ENCODE measurements at places on chromosomes 7 and 10. TPM values are rescaled to one million over a fixed set of nuclear protein-coding genes. Genes with fewer than 3 reads are reported as not detected.

- DNase-seq = no peak
Measured at GRCh38 chr10:792792-793100, 103.3 kb upstream of the DIP2C start.

DNA sequence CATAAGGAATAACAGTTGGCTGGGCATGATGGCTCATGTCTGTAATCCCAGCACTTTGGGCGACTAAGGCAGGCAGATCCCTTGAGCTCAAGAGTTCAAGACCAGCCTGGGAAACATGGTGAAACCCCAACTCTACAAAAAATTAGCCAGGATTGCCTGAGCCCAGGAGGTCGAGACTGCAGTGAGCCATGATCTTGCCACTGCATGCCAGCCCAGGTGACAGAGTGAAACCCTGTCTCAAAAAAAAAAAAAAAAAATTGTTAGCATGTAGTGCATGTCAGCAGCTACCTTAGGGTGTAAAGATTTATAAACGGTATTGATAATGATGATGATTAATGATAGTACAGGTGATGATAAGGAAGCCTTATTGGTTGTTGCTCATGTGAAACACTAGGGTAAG lies 331.2 kb upstream of the FZD1 start:
- DNase-seq = no peak

DNA sequence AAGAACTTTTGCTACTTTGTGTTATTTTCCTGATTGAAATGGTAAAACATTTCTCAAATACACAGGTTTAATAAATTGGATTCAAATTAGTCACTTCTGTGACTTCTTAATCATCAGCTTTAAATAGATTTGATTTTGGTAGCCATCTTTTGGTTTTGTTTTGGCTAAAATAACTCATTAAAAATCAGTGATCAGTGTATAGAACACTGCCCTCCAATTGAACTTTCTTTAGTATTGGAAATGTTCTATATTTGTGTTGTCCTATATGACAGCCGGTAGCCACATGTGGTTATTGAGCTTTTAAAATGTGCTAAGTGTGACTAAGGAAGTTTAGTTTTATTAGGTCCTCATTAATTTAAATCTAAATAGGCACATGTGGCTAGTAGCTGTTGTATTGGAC lies 50.4 kb downstream of the GLCCI1 start:
- DNase-seq = no peak

DNA sequence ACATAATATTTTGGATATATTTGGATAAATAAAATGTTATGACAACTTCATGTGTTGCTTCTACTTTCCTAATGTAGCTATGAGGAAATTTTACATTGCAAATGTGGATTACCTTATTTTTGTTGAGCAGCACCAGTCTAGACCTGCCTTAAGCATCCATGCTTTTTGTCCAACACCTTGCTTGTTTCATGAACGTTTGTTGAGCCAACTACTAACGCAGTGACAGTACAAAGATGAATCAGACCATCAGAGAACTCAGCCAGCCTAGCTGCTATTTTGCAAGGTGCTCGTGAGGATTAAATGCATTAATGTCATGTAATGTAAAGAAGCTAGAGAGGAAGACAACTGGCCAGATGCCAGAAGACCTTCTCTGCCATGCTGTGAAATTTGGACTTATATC lies 1.1 kb upstream of the ZC3HAV1L start:
- DNase-seq = no peak

DNA sequence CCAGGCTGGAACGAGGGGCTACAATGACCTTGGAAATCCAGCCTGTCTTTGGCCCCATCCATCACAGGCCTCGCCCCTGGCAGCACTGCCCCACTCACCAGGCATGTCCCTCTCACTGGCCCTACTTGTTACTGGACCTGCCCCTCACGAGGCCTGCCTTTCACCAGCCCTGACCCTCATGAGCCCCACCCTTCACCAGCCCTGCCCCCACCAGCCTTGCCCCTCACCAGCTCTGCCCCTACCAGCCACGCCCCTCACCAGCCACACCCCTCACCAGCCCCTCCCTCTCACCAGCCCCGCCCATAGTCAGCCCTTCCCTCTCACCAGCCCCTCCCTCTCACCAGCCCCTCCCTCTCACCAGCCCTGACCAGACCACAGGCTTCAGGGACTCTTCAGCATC lies 57.8 kb downstream of the COL26A1 start:
- DNase-seq = no peak

DNA sequence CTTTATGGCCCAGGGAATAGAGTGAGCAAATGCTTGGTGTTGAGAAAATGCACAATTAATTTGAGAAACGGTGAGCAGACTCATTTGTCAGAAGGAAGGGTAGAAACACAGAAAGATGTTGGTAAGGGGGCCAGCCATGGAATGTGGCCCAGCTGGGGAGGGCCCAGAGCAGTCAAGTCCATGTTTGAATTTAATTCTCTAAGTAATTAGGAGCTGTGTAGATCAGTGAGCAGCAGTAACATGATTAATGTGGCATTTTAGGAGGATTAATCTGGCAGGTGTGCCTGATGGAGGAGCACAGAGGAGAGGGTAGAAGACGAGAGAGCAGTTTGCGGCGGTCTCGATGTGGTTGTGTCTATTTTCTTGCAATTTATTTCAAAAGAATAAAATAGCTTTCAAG lies 218.7 kb downstream of the FRMD4A start:
- no peak for DNase-seq

DNA sequence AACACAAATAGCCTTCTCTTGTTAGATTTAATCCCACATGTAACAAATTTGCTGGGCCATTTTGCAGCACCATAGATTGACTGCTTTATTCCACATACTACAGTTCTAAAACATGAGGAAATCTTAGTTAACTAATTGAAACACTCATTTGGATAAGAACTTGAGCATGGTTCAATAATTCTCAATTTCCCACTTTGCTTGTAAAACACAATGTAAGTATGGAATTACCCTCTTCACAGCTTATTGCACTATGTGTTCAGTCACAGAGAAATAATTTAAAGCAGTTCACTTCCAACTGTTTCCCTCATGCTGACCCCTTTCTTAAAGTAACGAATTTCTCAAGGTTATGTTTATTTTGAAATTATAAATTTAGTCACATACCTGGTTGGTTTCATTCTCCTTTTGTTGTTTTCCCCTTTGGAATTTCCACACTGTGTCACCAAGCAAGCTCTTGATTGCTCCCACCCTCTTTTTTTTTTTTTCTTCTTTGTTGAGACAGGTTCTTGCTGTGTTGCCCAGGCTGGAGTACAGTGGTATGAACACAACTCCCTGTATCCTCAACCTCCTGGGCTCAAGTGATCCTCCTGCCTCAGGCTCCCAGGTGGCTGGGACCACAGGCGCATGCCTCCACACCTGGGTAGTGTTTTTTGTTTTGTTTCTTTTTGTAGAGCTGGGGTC lies 425.4 kb downstream of the EXOC4 start:
- DNase-seq = no peak

DNA sequence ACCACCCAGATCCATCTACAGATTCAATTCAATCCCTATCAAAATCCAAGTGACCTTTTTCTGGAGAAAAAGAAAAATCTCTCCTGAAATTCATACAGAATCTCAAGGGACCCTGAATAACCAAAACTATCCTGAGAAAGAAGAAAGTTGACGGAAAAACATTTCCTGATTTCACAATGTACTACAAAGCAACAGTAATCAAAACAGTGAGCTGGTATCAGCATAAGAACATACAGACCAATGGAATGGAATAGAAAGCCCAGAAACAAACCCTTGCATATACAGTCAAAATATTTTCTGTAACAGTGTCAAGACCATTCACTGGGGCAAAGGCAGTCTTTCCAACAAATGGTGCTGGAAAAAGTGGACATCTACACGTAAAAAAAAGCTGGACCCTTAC lies 89.9 kb downstream of the JMJD1C start:
- DNase-seq = no peak

DNA sequence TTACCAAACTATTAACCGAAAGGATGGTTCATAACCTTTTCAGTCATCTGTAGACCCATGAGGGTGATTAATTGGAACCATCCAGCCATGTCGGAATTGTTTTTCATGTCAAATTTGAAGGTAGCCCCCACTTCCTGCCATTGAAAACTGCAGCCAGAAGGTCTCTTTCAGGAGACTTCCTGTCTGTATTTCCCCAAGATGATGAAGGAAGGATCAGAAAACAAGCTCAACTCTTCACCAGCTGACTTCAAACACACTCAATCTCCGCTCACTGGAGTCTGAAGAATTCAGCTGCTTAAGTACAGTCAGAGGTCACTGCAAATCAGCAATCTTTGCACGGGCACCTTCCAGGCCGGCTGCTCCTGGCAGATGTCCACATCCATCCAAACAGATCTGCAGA lies 291.7 kb upstream of the NPVF start:
- no peak for DNase-seq

GRCh38 chr7:7369134-7369533 lies 166.5 kb downstream of the COL28A1 start:
- DNase-seq = no peak

GRCh38 chr7:148696787-148697186 lies 1.9 kb upstream of the CUL1 start:
- no peak for DNase-seq

DNA sequence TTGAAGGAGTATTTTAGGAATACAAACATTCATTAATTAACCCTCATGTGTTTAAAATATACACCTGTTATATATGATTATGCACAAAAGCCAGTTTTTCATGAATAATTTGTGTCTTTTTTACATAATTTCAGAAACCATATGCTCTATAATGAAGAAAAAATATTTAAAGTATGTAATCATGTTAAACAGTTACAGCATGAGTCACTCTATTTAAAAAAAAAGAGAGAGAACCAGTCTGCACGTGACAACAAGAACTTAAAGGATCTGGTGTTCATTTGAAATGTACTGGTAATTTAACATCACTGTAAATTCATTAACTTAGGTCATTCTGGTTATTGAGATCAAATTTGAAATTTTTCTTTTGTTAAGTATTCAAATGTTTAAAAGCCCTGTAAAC lies 228.5 kb downstream of the CACNB2 start:
- no peak for DNase-seq

DNA sequence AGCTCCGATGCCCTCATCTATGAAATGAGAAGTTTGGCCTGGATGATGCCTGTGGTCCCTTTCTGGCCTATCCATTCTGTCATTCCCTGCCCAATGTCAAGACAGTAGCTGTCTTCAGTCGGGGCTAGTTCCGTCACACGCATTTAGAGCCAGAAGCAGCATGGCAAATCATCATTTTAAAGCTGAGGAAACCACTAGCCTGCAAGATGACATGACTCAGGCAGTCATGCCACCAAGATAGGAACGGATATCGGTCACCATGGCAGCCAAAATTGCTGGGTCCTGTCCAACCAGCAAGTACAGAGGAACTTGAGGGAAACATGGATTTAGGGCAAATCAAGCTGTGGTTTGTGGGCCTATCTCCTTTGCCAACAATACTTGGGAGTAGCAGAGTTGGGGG lies 64.5 kb upstream of the MRLN start:
- DNase-seq = no peak

GRCh38 chr10:6689036-6689435 lies 109.0 kb upstream of the PRKCQ start:
- DNase-seq = no peak

DNA sequence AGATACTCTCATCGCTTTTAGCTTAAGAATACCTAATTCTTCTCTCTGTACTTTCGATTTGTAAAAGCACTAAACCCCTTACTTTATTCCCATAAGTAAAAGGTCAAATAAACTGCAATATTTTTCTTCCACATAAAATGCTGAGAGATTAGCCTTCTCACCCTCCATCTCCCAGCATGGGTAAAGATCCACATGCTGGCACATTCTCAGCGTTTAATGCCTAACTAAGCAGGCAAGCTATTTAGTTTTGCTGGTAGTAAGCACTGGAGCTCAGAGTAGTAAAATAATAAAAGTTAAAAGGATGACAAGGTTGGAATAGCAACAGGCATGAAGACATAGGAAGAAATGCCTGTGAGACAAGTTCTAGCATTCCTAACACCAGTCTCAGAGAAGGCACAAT lies 65.9 kb upstream of the NEBL start:
- no peak for DNase-seq

DNA sequence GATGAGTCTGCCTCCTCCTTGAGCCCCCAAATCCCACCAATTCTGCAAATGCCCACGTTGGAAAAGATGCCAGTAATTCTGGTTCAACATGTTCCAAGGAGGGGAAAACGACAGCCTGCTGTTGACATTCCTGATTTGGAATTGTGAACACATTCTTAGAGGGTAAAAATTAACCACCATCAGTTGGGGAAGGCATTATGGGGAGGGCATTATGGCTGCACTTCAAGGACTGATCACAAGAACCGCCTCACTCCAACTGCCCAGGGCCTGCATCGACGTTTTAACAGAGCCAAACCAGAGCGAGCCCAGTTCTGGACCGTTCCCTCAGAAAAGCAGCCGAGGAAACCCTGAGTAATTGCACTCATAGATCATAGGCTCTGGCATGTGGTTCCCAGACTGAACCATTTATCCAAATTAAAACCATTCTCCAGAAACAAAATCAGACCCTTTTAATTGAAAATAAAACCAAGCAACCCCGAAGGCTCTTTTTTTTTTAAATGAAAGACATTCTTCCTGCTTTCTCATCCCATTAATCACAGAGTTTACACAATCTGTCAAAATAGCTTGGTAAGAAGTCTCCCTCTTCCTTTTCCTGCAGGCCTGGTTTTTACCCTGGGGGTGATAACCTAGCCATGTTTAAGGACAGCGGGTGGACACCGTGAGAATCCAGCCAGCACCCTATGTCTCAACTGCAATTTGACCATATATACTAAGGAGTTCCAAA lies 8.0 kb downstream of the TNS3 start:
- DNase-seq = peak; percentile 41

GRCh38 chr10:26829810-26830515 lies 30.8 kb downstream of the ABI1 start:
- DNase-seq = no peak

DNA sequence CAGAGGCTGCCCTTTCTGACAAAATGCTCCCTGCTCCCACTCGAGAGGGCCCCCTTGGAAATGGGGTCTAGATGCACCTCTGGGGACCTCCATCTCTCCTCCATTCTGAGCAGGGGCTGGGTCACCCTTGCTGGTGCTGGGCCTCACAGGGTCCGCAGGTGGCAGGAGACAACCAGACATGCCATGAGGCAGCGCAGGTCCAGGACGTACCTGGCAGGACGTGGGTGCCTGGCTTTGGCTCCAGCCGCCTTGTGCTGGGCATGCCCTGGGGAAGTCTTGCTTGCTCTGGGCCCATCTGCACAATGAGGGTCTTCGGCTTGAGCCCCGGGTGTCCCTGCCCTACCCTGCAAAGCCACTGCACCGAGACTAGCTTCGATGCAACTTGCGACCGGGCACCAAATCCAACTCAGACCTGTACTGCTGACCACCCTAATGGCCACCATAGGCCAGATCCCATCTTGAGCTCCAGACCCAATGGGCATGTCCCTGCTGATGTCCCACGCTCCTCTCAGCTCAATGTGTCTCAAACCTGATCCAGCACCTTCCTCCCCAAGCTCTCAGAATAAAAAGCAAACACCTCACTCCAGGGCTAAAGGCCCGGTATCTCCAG lies 107.0 kb downstream of the FAM53B start:
- DNase-seq = no peak

STAG3 gene
- 5.2 TPM for total RNA-seq

IQCE gene
- 3.9 TPM for total RNA-seq

LDB3 gene
- total RNA-seq = 0.25 TPM

PARD3 gene
- 27.8 TPM for total RNA-seq

GIMAP5 gene
- 2.9 TPM for total RNA-seq

TFAM gene
- 22.8 TPM for total RNA-seq

TSPAN12 gene
- 12.2 TPM for total RNA-seq

GIMAP2 gene
- total RNA-seq = 6.8 TPM

ZNF775 gene
- total RNA-seq = 1.3 TPM

POM121C gene
- 18.4 TPM for total RNA-seq

GPNMB gene
- 16.3 TPM for total RNA-seq
